ENCODE measurements at places on chromosomes 6 and 20.

GRCh38 chr20:57743450-57744095 is 33.8 kb upstream of the PMEPA1 start:
- no peak for DNase-seq

- no peak for DNase-seq
Measured at GRCh38 chr6:168032005-168032760, 34.7 kb downstream of the KIF25 start.

- DNase-seq, result no peak
Measured at GRCh38 chr6:140912686-140913085, 1220.0 kb upstream of the GJE1 start.

DNA sequence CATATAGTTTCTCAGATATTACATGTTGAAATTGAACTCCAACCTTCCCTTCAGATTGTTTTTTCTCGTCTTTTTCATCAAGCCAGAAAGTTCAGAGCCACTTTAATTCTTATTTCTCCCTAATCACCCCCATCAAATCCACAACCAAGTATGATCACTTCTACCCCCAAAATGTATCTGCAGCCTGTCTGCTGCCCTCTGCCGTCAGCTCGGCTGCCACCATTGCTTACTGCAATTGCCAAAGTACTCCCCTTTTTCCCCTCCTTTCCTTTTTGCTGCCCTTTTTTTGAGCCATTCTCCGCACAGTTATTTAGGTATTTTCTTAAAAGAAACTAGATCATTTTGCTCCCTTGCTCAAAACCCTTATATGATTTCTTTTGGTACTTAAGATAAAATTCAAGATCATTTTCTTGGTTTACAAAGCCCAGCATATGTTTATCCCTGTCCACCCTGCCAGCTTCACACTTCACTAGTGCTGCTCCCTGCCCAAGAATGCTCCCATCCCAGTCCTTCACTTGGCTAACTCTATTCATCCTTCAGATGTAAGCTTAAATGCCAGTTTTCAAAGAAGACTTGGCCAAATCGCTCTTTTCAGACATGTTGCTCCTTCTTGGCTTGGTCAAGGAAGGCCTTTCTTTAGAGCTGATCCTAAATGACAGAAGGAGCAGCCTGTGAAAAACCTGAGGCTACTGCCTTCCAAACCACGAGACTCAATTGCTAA is 63.7 kb downstream of the SH3BGRL2 start:
- no peak for DNase-seq

- DNase-seq, result no peak
Measured at GRCh38 chr6:43779852-43780236, 9.8 kb downstream of the VEGFA start.

DNA sequence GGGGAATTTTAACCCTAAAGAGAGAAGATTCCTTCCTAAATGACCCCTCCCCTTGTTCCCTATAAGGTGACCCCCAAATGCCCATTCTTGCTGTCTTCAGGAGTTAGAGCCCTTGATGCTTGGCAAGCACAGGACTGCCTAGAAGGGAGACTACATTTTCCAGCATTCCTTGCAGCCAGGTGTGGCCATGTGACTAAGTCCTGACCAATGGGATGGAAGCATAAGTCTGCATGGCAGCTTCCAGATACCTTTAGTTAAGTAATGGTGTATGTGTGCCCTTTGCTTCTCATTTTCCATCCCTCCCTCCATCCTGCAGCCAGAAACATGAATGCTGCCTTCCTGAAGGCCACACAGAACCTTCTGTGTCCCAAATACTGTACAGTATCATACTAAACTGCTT is 5.5 kb downstream of the BFSP1 start:
- no peak for DNase-seq

DNA sequence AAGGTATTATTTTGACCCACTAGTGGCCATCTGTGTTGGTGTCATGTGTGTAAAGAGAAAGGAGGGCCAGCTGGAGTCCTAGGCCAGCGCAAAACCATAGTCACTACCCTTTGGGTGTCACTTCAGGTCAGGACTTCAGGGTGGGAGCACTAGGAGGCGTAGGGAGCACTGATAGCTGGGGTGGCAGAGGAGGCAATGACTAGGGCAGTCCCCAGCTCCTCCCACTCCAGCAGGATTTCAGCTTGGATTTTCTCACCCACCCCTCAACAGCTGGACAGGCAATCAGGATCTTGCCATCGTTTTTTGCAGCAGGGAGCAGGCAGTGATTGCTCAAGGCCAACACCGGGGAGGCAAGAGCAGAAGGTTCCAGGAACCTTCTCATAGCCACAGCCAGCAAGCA is 4.2 kb upstream of the HLA-DOA start:
- DNase-seq, result no peak

DNA sequence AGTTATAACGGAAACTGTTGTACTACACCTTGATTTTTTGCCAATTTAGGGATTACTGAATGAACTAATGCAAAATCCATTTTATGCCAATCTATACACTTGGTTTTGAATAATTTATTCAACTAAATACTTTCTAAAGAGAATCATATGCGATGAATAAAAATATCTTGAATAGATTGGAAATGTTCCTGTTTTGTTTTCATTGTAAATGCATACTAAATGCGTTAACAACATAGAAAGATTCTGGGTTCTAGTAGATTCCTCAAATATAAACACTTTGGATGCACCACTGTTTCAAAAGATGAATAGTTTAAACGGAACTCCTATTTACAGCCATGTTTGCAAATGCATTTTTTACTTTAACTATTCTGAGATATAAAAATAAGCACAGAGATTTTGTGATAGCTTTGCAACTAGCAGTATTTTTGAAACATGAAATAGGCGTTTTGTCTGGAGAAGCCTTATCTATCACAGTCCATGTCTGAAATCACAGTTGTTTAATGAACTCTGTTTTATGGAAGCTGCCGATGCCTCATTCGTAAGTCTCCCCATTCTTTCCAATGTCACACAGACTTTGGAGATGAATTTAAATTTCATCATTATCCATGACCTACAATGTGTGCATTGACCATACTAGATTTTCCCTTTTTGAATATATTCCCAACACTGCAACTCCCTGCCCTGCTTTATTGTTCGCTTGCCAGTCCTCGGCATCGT is 277.7 kb upstream of the QKI start:
- DNase-seq, result no peak

DNA sequence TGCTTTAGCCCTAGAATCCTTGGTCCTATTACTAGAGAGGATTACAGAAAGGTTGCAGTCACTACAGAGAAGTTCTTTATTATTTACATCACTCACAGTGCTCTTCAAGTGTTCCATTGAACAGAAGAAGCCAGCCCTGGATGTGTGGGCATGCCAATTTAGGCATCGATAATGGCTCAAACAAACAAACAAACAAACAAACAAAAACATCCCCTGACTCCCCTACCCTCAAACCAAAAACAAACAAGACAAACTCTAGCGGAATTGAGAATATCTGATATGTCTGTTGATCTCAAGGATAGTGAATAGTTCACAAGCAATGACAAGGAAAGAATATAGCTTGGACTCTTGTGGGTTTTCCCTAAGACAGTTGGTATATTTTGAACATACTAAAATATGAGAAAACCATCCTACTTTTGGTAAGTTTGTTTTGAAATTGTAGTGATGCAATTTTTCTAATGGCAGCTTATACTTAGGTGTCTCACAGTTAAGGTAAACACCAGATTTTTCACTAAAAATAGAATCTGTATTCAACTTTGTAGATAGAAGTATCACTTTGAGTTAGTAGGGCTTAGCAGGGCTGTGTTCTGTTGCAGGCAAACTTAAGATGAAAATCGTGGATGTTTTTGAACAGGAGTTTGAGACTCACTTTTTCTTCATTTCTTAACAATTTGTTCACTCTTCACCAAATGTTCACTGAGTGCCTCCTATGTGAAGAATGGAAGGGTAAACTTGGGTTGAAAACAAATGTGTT is 92.8 kb upstream of the FAM184A start:
- DNase-seq, result no peak

DNA sequence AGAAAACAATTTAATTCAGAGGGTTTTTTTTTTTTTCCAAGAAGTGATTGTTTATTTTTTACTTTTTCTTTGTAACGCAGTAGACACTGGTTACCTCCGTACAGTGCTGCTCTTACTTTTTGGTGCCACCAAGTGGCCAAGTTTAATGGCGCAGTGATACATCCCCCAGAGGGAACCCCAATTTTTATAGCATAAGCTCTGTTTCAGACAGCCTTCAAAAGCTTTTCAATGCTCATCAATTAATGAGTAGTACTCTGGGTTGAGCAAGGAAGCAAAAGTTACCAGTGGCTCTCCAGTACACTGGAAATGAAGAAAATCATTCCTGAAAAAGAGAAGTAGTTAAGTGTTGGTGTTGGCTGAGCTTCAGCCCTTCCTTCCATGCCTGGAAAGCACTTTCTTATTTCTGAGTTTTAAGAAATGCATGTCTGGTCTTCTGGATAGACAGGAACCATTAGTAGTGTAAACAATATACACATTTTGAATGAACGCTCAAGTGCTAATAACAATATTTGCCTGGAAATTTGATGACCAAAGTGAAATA is 129.1 kb upstream of the SMLR1 start:
- peak; percentile 48 for DNase-seq

DNA sequence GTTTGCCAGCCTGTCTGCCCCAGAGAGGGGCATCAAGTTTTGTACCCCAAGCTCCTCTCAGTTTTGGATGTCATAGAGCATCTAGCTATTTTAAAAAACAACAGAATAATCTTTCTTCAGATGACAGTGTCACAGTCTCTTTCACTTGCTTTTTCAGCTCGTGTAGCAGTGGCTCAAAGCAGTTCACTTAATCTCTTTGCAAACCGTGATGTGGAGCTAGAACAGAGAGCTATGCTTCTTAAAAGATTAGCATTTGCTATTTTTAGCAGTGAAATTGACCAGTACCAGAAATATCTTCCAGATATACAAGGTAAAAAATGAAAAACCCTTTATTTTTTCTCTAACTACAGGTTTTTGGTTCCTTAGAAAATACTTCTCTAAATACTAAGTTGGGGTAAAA is 37.3 kb downstream of the PGM3 start:
- DNase-seq, result no peak

DNA sequence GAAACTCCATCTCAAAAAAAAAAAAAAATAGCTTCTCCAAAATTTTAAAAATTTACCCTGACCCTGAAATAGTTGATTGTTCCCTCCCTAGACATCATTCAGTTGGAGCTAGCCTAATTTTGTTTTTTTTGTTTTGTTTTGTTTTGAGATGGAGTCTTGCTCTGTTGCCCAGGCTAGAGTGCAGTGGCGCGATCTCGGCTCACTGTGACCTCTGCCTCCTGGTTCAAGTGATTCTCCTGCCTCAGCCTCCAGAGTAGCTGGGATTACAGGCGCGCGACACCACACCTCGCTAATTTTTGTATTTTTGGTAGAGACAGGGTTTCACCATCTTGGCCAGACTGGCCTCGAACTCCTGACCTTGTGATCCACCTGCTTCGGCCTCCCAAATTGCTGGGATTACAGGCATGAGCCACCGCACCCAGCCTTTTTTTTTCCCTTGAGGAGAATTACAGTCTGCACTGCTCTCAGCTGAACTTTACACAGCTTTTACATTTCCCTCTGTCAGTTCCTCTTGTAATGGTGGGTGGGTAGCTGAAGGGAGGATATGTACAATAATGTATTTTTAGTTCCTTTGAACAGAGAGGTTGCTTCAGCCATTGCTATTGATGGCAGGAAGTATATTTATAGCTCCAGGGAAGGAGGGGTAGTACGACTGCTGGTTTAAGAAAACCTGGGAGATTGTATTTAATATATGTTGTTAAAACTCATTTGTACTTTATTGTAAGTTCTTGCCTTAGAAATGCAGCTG is 27.7 kb downstream of the PTPRA start:
- no peak for DNase-seq

- no peak for DNase-seq
Measured at GRCh38 chr6:53825532-53826321, 30.9 kb downstream of the LRRC1 start.

- DNase-seq, result no peak
Measured at GRCh38 chr6:12311106-12311505, 20.9 kb downstream of the EDN1 start.

GRCh38 chr20:47464380-47465101 is 37.1 kb upstream of the NCOA3 start:
- DNase-seq, result no peak

DNA sequence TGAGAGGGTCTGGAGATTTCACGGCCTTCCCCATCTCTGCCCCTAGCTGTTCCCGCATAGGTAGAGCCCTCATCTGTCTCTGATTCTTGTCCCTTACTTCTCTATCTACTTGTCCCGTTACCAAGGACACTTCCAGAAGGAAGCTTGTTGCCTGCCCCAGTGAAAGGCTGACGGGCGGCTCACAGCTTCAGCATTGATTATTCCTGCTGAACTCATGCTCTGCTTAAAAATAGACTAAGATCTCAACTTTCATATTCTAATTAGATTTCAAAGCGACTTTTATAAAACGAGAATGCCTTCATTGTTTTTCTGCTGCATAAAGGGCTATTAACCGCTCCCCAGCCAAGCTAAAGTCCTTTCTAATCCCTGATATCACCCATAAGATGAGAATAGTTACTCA is 31.1 kb upstream of the MAFB start:
- DNase-seq, result no peak

GRCh38 chr6:34154668-34155447 is 9.0 kb upstream of the GRM4 start:
- DNase-seq, result peak; percentile 81

- no peak for DNase-seq
Measured at GRCh38 chr6:153099636-153100035, 31.4 kb downstream of the RGS17 start.

- DNase-seq, result no peak
Measured at GRCh38 chr6:84902354-84902928, 138.0 kb upstream of the TBX18 start.

- DNase-seq, result no peak
Measured at GRCh38 chr6:81892891-81893290, 140.4 kb upstream of the TENT5A start.

DNA sequence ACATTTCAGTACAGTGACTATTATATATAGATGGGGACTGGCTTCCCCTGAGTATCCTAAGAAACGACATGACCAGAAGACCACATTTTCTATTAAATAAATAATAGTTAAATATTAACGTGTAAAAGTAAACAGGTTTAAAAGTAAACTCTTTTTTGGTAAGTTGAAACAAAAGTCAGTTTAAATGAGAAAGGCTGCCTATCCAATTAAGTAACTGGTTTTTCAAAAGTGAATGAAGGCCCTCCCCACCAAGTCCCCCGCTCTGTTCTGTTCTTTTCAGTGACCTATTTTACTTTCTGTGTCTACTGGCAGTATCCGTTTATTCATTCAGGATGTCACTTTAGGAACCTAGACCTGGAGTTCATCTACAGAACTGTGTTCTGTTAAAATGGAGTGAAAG is 32.0 kb downstream of the QKI start:
- no peak for DNase-seq

DNA sequence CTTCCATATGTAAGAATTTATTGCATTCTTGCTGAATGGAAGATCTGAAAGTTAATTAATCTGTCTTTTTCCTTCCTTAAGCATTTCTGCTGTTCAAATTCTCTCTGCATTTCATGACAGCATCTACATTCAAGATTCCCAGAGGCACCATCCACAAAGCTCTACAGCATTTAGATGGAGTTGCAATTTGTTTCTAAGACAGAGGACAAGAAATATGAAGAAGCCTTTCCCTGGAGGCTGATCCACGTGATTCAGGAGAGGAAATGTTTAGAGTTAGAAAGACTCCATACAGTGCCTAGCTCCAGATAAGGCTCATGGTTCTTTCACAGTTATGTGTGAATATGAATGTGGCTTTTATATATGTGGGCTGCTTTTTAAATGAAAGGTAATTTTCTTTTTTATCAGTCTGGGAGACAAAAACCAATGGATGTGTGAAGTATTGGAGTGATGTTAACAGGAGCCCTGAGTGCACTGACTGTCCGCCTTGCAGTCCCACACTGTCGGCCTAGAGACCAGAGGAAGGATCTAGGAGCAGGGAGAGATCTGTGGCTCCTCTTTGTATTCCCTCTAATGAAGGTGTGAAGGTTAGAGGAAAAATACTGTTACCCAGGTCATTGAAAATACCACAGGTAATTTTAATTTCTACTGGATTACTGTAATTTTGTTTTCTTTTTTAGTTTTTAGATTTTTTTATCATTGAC is 686.6 kb upstream of the GJE1 start:
- DNase-seq, result no peak
